ENCODE measurements at places on chromosomes 7 and 10. TPM values are rescaled to one million over a fixed set of nuclear protein-coding genes. Genes with fewer than 3 reads are reported as not detected.

Gene PNLIPRP2
- total RNA-seq, result not detected

Gene HTR7
- total RNA-seq, result not detected

Gene PAPSS2
- total RNA-seq, result 0.30 TPM

Gene UROS
- total RNA-seq, result 39.6 TPM

Gene ODAD2
- total RNA-seq, result not detected

Gene GBF1
- 33.1 TPM for total RNA-seq

Gene SPACDR
- total RNA-seq, result 4.2 TPM

Gene BZW2
- 106 TPM for total RNA-seq

GRCh38 chr10:60654813-60655464 lies 123.3 kb upstream of the CDK1 start:
- DNase-seq, result no peak

- peak; percentile 69 for DNase-seq
These were observed 35.5 kb downstream of the ADGRA1 start for GRCh38 chr10:133123050-133123745.

- DNase-seq, result no peak
These were observed 254.9 kb downstream of the CACNA2D1 start for GRCh38 chr7:82188636-82189035.

- no peak for DNase-seq
These were observed 45.0 kb downstream of the CTBP2 start for GRCh38 chr10:125115409-125115808.

- DNase-seq, result no peak
These were observed 56.4 kb downstream of the KAT6B start for GRCh38 chr10:74882831-74883230.

DNA sequence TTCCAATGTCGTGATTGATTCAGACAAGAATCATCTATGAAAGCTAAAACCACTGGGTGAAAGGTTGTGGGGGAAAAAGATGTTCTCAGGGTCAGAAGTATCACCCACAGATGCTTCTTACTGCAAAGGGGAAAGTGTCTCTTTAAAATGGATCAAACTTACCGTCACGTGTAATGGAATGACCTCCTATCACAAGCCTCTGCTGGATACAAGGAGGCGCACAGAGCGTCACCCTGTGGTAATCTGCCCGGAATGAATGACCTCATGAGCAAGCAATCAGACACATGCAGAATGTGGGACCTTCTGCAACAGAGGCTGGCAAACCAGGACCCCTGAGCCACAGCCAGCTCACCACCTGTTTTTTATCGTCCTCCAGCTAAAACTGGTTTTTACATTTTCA lies 33.0 kb downstream of the WIPF3 start:
- DNase-seq, result no peak

DNA sequence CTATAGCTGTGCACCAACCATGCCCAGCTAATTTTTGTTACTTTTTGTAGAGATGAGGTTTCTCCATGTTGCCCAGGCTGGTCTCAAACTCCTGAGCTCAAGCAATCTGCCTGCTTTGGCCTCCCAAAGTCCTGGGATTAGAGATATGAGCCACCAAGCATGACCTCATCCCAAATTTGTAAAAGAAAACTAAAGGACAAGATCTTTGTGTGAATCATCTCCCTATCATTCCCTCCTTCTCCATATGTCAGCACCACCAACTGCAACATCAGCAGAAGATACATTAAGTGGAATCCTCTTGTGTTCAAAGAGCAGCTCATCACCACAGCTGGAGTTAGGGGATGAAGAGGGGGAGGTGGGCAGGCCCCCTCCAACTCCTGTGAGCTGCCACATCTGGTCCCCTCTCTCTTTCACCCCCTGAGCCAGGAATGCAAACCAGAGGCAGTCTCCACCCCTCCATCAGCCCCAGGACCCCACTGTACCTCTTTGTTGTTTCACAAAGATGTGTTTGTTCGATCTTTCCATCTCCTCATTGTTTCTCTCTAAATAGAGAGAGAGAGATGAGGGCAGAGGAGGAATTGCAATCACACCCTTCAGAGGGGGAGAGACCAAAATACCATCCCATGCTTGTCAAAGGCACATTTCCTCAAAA lies 47.3 kb upstream of the PIP4K2A start:
- no peak for DNase-seq

GRCh38 chr7:156897673-156898072 lies 4.7 kb upstream of the LMBR1 start:
- DNase-seq, result no peak

GRCh38 chr7:69907720-69908119 lies 309.4 kb downstream of the AUTS2 start:
- DNase-seq, result no peak

DNA sequence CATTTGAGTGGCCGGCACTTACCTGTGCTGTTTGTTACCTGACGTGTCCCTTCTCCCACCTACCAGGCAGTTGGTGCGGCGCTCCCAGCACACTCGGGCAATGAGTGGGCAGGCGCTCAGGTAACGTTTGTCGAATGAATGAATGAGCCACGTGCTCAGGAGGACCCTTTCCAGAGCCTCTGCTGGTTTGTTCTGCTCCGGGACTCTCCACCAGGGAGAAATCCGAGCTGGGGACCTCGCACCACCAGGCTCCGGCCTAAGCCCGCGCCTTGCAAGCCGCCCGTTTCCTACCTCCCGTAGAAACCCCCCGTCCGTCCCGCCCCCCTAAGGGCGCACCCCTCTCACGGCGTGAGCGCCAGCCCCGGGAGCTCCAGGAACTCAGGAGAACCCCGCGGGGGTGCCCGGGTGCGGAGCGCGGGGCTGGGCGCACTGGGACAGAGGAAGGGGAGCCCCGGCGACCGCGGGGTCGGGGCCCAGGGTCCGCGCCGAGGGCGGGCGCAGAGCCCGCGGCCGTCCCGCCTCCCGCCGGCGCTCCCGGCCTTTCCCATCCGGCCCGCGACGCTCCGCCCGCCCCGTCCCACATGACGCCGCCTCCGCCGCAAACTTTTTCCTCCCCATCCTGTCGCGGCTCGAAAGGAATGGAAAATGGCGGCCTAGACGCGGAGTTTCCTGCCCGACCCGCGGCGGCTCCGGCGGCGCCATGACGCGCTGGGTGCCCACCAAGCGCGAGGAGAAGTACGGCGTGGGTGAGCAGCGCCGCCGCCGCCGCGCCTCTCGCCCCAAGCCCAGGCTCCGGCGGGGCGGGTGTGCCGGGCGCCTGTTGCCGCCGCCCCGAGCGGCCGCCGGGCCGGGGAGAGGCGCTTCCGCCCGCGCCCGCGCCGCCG lies at the start of gene DOCK1:
TSS of gene DOCK1 (plus strand) at position 611 of the 884 bp plus-strand sequence. CDS start at position 701, 90 bp downstream.
- DNase-seq, result peak; percentile 50

DNA sequence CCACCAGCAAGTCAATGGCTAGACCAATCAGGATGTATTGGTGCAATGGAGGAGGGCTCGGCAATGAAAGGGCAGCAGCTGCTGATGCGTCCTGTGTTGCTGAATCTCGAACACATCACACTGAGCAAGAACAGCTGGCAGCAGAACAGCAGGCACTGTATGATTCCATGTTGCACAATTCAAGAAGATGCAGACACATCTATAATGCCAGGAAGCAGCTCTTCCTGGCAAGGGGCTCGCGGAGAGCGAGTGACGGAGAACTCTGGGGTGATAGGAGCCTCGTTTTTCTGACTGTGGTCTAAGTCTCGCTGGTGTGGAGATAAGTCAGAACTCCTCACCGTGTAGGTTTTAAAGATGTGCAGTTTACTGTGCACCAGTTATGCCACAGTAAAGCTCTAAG lies 24.8 kb upstream of the PFKP start:
- DNase-seq, result no peak

- DNase-seq, result peak; percentile 55
These were observed 41.8 kb downstream of the APBB1IP start for GRCh38 chr10:26479766-26480492.

DNA sequence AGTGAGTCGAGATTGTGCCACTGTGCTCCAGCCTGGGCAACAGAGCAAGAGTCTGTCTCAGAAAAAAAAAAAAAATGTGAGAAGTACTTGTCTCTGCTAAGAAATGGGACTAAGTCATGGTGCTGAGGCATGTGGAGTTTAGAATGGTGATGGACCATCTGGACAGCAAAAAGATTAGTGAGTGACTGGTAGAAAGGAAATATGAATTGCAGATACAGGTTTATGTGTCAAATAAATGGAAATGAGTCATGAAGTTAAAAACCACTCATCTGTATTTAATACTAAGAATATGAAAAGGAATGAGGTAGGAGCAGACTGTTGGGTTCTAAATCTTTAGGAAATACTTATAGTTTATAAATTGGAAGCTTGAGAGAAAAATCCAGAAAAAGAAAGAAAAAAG lies 625.7 kb upstream of the ANKRD30A start:
- no peak for DNase-seq

DNA sequence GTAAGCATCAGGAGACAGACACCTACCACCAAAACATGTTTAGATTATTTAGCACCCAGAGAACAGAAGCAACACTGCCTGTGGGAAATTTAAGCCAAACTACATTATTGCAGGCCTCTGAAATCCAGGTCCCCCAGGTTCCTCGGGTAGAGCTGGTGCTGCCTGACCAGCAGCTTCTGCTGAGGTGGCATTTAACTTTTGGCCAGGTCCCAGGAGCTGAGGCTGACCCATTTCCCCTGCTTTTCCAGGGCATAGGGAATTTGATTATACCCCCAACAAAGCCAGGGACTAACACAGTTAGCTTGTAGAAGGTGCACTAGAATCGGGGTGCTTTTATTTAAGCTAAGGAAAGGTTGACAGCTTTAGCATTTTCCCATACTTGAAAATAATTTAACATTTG lies 4.7 kb downstream of the LRRC4 start:
- DNase-seq, result no peak

- DNase-seq, result no peak
These were observed 535.2 kb downstream of the PHTF2 start for GRCh38 chr7:78333530-78334425.

Data from activated CD4-positive, alpha-beta T cell treated with anti-CD3 and anti-CD28 coated beads for 36 hours (primary cell).